ENCODE measurements at places on chromosomes 7 and 10. TPM values are rescaled to one million over a fixed set of nuclear protein-coding genes. Genes with fewer than 3 reads are reported as not detected.
A peak's percentile ranks its signal among the peaks of the same experiment; 100 is the strongest.

Gene SHH
- 0.11 TPM for total RNA-seq

Gene TAS2R60
- not detected for total RNA-seq

Gene NUPR2
- not detected for total RNA-seq

Gene NEURL1
- 1.7 TPM for total RNA-seq

Gene UNCX
- not detected for total RNA-seq

- no peak for DNase-seq
These were observed 26.8 kb upstream of the DGKI start for GRCh38 chr7:137873524-137873923.

- DNase-seq: no peak
These were observed 72.6 kb upstream of the FRMD4A start for GRCh38 chr10:14403359-14403758.

GRCh38 chr7:92306153-92306552 is 60.4 kb downstream of the ANKIB1 start:
- DNase-seq: peak; percentile 37

- no peak for DNase-seq
These were observed 2.2 kb upstream of the ZNF92 start for GRCh38 chr7:65371468-65371867.

DNA sequence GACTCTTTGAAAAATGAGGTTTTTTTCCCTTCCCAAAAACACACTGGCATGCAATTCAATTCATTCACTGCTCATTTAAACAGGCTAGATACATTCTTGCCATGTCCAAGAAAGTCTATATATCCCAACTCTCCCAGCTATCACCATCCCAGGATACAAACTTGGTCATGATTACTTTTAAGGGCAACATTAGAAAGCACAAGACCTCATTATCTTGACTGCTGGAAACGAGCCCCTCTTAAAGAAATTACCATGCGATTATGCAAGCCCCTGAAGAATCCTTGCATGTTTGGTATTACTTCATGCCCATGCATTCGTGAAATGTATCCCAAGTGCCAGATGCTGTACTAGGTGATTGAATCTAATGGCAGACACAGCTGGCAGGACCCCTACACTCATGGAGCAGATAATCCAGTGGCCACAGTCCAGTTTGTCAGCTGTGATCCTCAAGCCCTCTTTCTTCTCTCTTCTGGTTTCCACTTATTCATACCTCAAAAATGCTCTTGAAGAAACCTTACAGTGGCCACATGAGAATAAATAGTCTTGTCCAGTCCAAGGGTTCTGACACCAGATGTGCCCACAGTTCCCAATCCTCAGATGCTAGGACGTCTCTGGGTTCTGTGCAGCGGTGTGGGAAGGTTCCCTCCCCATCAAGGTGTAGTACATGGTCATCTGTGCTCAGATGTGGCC is 103.7 kb upstream of the HABP2 start:
- no peak for DNase-seq

DNA sequence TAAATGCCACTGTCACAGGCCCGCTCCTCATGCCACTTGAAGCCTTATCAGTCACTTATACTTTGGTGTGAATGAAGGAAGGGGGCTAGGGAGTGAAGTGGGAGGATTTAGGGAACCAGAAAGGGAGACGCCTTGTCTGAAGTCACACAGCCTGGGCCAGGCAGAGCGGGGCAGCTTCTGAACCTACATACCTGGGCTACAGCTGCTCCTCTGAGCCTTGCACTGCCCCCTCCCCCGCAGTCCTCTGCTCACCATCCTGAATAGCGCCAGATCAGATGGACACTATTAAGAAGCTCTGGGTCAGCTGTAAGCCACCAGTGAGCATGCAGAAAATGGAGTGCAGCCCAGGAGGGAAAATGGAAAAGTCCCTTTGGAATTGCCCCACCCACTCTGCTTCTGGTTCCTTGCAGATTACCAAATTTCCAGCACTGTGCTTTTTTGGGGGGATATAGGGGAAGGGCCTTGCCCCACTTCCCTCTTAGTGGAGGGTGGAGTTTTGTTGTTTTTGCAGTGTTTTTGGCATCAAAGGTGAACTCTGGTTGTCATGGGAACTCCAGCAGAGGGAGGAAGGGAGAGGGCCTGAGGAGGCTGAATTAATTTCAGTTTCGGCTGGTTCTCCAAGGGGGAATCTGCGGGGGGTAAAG is 35.0 kb upstream of the ADCYAP1R1 start:
- DNase-seq: no peak

DNA sequence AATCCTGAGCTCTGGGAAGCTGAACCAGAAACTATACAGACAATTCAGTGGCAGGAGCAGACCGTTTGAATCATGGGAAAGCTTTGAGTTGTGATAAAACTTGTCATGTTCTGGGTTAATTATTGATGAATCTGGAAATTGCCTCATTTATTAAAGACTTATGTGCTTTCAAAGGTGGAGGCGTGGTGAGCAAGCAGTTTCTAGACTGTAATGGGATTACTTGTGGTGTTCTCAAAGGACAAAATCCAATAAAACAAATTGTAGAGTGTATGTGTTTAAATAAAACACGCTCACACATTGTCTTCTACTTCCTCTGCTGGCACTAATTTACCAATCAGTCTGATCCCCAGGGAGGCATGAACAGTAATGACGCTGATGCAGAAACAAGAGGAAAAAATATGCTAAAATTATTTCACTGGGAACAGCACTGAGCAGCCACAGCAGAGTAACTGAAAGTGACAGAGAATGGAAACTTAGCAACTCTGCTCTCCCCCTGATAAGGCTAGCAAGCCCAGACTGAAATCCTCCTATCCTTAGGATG is 25.1 kb downstream of the PARD3 start:
- DNase-seq: no peak

DNA sequence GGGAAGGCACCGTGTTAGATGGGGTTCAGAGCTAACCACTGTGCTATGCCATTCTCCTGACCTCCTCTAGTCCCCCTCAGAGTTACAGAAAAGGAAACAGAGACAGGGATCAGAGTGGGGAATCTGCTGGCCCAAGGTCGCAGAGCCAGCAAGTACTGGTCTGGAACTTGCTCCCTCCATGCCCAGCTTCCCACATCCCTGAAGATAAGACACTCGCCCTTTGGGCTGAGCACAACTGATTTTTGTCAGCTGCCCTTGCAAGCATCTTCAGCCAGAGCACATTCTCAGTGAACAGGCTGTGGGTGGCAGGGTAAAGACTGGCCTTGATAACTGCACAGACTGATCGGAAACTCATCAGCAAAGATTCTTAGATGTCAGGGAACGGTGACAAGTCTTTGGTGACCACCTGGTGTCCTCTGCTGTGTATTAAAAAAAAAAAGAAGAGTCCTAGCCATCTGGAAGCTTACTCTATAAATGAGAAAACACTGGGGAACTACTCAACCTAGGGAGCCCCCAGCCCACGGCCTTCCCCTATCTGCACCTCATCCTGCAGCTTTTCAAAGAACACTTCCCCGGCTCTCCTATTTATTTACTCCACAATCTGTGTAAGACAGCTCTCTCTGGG is 1.3 kb upstream of the SORBS1 start:
- DNase-seq: no peak

DNA sequence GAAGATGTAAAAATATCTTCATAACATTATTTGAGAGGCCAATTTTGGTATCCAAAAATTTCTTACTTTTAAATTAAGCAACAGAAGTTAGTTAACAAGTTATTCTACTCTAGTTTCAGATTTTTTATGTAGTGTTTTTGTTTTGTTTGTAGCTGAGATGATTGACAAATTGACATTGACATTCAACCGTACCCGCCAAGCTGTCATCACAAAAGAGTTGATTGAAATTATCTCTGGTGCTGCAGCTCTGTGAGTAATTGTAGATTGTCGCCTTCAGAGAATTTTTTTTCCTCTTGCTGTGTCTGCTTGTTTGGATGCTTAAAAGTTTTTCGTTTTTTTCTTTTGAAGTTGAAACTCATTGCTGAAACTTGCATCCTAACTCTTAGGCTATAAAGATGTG is 14.6 kb downstream of the ATP5F1C start:
- no peak for DNase-seq

GRCh38 chr7:39709768-39710311 is 86.5 kb downstream of the RALA start:
- no peak for DNase-seq

DNA sequence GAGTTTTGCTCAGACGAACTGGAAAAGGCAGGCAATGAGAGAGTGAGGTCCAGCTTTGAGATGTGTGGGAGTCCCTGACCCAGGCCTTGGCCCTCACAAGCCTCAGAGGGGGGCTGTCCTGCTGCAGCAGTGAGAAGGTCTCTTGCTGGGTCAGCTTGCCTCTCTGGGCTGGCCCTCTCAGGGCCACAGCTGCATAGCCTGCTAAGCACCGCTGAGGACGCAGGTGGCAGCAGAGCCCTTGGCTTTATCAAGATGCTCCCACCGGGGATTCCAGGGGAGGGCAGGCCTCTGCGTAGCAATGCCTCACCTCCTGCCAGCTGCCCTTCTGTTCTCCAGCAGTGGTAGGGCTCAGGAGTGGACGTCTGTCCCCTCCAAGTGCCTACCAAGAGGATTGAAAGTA is 128.7 kb downstream of the COBL start:
- no peak for DNase-seq

DNA sequence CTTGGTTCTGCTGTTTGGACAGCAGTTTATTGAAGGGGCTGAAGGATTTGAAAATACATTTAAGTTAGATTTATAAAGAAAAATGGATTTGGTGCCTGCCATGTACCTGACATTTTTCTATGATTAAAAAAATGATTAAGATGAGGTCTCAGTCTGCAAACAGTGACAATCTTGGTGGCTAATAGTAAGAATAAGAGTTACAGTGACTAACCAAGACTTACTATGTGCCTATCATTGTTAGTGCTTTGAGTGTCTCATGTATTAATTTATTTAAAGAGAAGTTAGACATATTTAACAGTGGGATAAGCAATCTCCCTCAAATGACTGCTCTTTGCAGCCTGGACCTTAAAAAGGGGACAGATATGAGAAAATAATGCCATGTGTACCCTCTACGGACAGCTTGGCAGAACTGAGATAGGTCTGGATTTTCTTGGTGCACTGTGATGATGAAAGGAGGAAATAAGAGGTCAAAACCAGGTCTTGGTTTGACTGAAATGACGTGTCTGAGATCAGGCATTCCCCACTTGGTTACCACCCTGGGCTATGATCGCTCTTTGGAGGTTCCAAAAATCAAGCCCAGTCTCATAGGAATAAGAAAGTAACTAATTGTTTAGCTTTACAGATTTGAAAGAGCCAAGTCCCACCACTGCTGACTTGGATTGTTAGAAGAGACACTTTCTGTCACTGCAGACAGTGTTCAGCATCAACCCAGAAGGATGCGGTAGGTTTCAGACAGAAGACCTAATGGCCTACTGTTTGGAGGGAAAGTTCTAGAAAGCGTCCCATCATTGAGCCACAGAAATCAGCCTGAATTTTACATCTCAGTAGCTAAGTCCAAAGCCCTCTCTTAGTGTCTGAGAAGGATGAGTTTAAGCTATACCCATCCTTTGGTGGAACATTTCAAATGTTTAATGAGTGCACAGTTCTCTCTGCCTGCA is 2.1 kb downstream of the CASP7 start:
- no peak for DNase-seq

- no peak for DNase-seq
These were observed 41.6 kb upstream of the MET start for GRCh38 chr7:116630357-116630756.

- DNase-seq: no peak
These were observed 267.5 kb downstream of the SNX13 start for GRCh38 chr7:17672783-17673182.

DNA sequence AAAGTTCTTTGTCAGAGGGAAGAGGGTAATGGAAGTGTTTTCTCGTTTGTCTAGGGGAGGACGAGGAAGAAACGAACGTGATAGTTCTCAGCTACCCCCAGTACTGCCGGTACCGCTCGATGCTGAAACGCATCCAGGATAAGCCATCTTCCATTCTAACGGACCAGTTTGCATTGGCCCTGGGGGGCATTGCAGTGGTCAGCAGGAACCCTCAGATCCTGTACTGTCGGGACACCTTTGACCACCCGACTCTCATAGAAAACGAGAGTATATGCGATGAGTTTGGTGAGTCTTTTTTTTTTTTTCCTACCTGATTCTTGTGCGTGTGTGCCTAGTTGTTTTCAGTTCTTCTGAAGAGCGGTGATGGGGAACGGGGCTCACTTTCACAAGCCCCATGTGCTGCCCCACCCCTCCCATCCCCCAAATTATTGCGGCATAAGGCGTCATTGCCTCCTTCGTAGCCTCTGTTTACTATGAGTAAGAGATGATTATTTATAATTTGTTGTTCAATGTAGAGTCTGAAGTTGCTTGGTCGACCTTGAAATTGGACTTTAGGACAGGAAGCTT is 98.6 kb downstream of the ARID5B start:
- DNase-seq: no peak

DNA sequence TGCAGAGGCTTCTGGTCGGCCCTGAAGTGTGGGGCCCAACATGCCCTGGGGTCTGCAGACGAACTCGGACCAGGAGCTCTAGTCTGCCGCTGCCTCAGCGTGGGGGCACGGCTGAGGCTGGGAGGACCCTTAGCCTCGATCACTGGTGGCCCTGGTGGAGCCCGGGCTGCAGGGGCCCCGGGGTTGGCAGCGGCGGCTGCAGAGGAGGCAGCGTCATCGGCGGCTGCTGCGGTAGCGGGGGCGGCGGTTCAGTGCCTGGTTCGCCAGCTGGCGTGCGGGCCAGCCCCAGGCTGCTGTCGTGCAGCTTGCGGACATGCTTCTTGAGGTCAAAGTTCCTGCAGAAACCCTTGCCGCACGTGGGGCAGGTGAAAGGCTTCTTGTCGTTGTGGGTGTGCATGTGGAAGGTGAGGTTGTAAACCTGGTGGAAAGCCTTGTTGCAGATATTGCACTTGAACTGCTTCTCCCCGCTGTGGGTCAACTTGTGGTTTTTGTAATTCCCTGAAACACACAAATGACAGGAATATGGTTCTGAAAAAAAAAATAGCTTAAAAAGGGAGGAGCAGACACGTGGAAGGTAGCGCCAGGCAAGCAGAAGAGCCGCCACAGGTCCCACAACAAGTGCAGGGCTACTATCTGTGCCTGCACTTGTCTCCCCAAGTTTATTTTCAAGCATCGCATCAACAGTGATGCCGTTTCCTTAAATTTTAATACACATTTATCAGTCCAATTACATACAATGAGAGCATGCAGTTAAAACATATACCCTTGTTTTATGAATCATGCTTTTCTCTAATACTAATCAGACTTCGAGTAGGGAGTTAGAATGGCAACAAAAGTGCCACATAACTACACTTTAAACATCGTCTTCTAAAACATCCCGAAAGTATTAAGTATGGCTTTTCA is 2.4 kb downstream of the FEZF1 start:
- DNase-seq: no peak

GRCh38 chr10:27285093-27285492 is 44.5 kb upstream of the ACBD5 start:
- peak; percentile 45 for DNase-seq

GRCh38 chr7:22317632-22318031 is 39.3 kb downstream of the RAPGEF5 start:
- no peak for DNase-seq
